Kidney epithelial cell (primary cell): ENCODE measurements at places on chromosomes 6 and 20.

GRCh38 chr6:154498340-154498934 lies 12.0 kb downstream of the CNKSR3 start:
- no peak for DNase-seq

DNA sequence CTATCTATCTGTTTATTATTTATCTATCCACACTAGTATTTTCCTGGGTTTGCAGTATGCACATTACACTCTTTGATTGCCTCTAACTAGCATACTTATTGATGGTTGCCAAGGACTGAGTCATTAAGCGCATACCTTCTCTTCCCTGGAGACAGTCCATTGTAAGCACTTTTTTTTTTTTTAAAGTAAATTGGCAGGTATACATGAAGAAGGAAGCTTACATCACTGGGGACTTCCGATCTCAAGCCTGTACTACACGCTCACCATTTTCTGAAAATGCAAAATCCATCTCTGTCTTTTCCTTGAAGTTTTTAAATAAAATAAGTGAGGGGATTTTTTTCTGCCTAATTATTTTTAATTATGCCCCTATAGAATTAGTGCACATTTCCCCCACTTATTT lies 63.5 kb downstream of the HMGN3 start:
- peak; percentile 35 for DNase-seq

DNA sequence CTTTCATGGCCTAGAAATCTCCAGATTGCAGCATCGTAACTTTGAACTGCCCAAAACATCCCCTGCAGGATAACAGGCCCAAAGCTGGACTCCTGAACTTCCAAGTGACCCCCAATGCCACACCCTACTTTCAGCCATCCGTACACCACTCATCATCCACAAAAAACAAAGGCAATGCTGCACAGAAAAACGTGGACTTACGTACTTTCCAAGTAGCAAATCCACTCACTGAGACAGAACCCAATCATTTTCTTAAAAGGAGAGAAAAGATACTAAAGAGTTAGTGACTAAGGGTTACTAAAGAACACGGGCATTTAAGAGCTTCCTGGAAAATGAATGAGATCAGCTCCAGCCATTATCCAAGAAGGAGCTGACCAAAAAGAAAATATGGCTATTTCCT lies 211.0 kb downstream of the WDR27 start:
- DNase-seq, result no peak

DNA sequence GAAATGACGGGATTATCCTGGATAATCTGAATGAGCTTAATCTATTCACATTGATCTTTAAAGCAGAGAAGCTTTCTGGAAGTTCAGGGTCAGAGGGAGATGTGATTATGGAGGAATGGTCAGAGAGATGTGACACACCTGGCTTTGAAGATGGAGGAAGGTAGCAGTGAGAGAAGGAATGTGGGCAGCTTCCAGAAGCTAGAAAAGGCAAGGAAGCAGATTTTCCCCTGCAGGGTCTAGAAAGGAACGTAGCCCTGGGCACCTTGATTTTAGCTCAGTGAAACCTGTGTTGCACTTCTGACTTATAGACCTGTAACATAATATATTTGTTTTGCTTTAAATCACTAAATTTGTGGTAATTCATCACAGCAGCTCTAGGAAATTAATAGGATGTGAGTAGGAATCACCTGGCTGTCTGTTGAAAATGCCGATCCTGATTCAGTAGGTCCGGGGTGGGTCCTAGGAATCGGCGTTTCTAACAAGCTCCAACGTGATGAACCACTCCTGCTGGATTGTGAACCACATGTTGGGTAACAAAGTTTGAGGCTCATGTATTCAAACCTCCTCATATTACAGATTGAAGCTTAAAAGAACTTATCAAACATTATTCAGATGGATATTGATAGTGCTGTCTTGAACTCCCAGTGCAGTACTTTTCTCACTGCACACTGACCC lies 157.0 kb downstream of the GJA1 start:
- DNase-seq, result no peak

DNA sequence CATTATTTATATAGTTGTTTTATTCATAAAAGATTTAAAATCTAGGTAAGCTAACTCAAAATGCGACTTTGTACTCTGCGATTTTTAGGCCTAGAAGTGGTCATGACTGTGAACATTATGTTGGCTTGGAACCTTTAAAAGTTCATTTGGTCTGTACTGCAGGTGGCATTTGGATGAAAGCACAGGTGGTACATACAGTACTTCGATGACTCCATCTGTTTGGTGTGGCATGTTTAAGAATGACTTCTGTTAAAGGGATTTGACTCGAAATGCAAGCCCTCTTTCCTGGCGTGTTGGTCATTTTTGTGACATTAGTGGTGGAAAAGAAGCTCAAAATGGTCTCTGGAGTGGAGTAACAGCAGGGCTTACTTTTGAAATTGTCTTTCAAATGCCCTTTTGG lies 118.1 kb downstream of the UST start:
- DNase-seq, result no peak

DNA sequence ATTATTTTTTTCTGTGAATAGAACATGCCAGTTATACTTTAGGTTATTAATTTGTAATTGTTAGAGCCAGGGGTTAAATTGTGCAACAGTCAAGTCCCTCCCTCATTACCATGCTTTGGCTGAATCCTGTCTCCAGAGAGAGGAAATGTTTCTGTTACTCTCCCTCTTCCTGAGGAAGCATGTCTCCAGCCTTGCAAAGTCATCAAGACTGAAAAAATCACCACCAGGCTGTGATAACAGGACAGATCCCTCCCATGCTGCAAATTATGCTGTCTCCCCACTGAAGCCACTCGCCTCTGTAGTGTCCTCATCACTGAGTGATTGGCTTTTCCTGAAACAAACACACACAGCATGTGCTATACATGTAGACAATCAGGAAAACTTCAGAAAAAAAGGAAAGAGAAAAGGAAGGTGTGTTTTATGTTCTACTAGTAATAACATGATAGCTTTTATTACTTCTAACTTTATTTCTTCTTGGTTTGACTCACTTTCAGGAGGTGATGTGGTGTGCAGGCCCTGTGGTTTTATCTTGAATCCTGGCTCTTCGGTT lies 290.0 kb upstream of the JAG1 start:
- no peak for DNase-seq

DNA sequence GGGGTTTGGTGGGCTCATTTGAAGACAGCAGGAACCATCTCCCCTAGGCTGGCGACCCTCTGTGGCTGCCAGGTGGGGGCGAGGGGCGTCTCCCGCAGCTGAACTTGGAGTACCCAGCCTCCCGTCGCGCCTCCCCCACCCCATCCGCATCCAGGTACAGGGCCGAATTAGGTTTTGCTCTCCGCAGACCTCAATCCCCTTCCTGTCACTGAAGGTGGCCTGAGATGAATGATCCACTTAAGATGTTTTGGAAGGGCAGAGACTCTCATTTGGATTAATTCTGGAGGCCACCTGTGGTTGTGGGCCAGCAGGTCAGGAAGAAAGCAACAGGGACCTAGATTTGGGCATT lies 493 bp downstream of the CD83 start:
- DNase-seq, result no peak

GRCh38 chr6:64439274-64439673 lies 803.7 kb downstream of the PHF3 start:
- no peak for DNase-seq

DNA sequence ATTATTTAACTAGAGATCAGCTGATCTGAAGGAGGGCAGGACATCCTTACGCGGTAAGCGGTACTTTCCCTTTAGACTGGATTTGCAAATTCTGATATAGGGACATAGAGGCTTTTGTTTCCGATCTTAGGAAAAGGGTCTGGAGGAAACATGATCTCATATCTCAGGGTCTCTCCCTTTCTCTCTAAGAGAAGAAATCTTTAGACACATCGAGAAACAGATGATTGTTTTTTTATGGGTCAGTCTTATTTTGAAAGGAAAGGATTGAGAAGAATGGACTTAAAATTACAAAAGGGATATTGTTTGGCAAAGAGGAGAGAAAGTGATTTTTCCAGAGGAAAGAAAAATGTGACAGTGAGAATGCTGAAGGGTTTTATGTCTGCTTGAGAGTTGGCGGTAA lies 83.9 kb upstream of the OGFRL1 start:
- DNase-seq, result no peak

DNA sequence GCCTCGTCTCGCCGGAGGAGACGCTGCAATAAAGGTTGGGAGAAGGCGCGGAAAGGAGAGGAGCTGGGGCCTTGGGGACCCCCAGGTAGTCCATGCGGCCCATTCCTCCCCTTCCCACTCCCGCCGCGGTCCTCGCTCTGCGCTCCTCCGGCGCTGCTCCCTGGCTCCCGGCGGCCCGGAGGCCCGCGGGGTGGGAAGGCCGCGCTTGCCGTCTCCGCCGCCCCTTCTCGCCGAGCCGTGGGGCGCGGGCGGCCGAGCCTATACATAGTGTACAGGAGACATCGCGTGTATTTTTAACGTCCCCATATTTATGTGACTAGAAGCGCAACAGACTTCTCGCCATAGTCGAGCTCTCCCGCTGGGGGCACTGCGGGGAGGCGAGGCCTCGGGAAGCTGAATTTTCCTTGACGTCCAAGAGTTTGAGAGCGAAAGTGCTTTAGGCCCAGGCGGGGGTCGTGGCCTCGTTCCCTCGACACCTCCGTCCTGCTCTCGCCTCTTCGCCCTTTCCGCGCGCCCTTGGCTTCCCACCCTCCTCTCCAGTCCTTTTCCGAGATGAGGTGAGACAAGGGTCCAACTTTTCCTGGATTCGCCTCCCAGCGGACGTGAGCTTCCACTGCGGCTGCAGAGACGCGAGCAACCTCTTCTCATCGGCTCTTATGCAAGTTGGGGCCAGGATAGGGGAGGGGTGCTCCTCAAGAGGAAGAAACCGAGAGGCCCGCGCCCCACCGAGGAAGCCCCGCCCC lies 29.0 kb downstream of the SLC12A5 start:
- DNase-seq, result no peak

DNA sequence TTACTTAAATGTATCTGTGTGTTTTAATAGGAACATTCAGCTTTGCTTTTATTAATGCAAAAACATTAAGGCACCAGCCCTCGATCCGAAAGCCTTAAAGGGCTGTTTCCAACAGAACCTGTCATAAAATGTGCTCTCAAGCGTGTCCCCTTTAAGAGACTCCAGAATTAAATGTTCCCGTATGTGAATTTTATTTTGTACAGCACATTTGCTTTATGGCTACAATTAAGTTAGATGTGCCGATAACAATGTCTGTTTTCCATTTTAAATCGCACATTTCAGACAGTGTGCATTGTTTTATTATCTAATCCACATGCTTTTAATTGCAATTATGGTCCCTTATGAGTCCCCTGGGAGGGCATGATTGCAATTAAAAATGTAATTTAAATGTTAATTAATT lies 198.9 kb downstream of the TSHZ2 start:
- no peak for DNase-seq

- no peak for DNase-seq
Observed at GRCh38 chr20:576156-576555, 32.6 kb upstream of the CSNK2A1 start.

GRCh38 chr6:31547727-31548543 lies 527 bp downstream of the NFKBIL1 start:
- no peak for DNase-seq

GRCh38 chr6:53070806-53071205 lies 5.6 kb downstream of the FBXO9 start:
- no peak for DNase-seq

GRCh38 chr6:29926413-29927274 lies 15.7 kb upstream of the HLA-A start:
- no peak for DNase-seq

GRCh38 chr20:13819885-13820645 lies 35.2 kb downstream of the NDUFAF5 start:
- peak; percentile 38 for DNase-seq

DNA sequence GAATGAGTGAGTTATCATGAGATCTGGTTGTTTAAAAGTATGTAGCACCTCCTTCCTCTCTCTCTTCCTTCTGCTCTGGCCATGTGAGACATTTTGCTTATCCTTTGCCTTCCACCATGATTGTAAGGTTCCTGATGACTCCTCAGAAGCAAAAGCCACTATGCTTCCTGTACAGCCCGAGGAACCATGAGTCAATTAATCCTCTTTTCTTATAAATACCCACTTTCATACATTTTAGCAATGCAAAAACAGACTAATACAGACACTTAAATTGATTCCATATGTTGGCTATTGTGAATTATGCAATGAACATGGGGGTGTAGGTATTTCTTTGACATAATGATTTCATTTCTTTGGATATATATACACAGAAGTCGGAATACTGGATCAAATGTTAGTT lies 792.8 kb upstream of the EYS start:
- no peak for DNase-seq

- no peak for DNase-seq
Observed at GRCh38 chr6:84798257-84798656, 33.9 kb upstream of the TBX18 start.

DNA sequence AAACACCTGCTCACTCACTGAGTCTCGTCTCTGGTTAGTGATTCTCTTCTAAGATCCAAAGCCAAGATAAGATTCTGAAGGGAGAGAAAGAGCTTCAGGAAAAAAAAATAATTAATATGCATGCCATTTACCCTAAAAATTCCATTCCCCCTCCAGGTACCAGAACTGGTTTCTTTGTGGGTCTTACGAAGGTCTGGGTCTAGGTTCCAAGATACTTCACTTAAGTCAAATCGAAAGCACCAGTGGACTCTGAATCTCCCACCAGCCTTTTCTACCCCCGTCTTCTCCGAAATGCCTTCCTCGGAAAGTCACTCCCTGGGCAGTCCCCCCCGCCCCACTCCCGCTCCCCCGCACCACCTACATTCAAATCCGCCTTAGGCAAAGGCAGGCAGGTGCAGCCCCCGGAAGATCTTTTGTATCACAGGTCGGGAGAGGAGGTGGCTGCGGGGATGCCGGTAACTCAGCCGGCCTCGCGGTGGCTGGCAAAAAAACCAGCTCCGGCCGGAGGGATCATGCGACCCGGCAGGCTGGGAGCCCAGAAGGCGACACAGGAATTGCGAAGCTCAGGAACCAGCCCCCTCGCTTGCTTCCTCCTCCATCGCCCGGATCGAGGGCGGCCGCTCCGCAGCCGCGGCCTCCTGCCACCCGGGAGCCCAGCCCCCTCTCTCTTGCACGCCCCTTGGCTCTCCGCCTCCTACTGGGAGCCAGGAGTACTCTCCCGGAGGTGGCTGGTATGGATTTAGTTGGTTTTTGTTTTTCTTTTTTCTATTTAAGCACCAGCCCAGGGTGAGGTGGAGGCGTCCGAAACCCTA lies at the start of gene BCL2L1:
Gene BCL2L1 (minus strand): TSS at position 612 of the 812 bp plus-strand sequence. CDS start 650 bp downstream, outside the sequence.
- no peak for DNase-seq

- DNase-seq, result no peak
Observed at GRCh38 chr6:122202576-122203137, 196.8 kb upstream of the HSF2 start.

GRCh38 chr6:23503173-23503572 lies 622.8 kb upstream of the NRSN1 start:
- no peak for DNase-seq

DNA sequence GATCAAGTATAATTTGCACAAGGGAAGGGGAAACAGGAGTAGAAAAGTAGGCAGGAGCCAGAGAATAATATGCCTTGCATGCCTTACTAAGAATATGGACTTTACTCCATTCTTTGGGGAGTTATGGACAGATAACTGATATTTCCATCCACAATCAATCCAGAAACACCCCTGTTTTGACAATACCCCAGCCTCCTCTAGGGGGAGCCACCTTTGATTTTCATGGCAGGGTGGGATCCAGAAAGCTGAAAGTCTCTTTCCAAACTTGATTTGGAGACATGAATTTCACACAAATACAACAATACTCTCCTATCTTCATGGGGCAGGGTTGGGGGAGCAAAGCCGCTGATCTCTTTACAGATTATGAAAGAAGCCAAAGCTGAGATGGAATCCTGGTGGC lies 404.1 kb downstream of the FOXA2 start:
- DNase-seq, result no peak
